ENCODE measurements at places on chromosomes 11 and 22. TPM values are rescaled to one million over a fixed set of nuclear protein-coding genes. Genes with fewer than 3 reads are reported as not detected.

The PPFIBP2 gene
- 55.3 TPM for total RNA-seq

The OR56A1 gene
- 0.59 TPM for total RNA-seq

The SIK3 gene
- total RNA-seq = 185 TPM

The MMP3 gene
- not detected for total RNA-seq

The SLC22A12 gene
- total RNA-seq = not detected

The OR8G1 gene
- total RNA-seq = not detected

The GGTLC3 gene
- total RNA-seq = not detected

The OR52N1 gene
- not detected for total RNA-seq

The SHANK3 gene
- 104 TPM for total RNA-seq

The SYNGR1 gene
- total RNA-seq = 199 TPM

The TOMT gene
- not detected for total RNA-seq

The CBX7 gene
- 176 TPM for total RNA-seq

The GRAP2 gene
- not detected for total RNA-seq

The LRRC75B gene
- total RNA-seq = 12.7 TPM

The CD44 gene
- 69.2 TPM for total RNA-seq

The C22orf23 gene
- total RNA-seq = 0.76 TPM

The SLC43A1 gene
- total RNA-seq = 8.0 TPM

The SELENOM gene
- 155 TPM for total RNA-seq

The VSIG2 gene
- 1.8 TPM for total RNA-seq

The CHADL gene
- total RNA-seq = 33.0 TPM

The OR51E1 gene
- total RNA-seq = 0.15 TPM

The SAA4 gene
- not detected for total RNA-seq

The OR8D1 gene
- total RNA-seq = 0.06 TPM

The ACCS gene
- total RNA-seq = 13.1 TPM

The CFAP300 gene
- 1.4 TPM for total RNA-seq

Data from dorsolateral prefrontal cortex (tissue), 122 donors.